Suprapubic skin (tissue), 4 donors: ENCODE measurements at places on chromosomes 2 and 18.

DNA sequence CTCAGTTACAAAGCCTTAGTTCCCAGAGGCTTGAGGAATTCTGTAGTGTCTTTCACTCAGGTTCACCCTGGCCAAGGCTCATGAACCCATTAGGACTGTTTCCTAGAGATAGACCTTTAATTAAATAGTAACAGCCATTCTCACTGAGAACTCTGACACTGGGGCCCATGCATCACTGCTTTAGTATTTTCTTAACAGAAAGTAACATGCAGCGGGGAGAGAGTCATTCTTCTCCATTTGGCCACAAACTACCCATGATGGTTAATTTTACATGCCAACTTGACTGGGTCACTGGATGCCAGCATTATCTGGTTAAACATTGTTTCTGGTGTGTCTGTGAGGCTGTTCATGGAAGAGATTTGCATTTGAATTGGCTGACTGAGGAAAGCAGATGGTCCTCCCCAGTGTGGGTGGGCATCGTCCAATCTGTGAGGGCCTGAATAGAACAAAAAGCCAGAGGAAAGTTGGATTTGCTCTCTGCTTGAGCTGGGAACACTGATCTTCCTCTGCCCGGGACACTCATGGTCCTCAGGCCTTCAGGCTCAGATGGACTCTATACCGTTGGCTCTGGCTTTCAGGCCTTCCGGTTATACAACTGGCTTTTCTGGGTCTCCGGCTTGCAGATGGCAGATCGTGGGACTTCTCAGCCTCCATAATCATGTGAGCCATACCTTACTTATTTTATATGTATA lies 5.6 kb upstream of the CPLX4 start:
- DNase-seq: no peak

- no peak for DNase-seq
Observed at GRCh38 chr2:41920812-41921211, 127.0 kb upstream of the PKDCC start.

DNA sequence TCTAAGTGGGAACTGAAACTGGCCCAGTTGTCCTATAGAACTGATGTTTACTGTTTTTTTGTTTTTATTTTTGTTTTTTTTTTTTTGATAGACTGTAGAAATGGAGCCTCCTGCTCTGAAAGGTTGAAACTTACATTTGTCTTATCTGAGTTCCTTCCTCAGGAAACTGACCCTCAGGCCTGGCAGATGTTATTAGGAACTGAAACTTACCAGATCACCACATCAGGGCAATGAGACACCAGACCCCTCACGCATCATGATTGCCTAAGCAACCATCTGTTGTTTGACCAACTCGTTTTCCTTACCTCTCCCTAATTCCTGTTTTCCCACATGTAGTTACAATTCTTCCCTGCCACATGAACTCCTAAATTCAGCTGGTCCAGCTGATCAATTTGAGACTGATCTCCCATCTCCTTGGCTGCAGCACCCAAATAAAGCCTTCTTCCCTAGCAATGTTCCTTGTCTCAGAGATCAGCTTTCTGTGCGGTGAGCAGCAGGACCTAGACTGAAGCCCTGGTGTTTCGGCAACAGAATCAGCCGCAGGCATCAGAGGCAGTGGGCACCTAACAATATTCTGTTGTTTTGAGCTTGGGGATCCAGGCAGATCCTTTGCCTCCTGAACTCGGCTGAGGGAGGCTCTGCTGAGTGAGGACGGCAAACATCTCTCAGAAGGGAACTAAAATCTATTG lies 96.8 kb downstream of the MSH2 start:
- DNase-seq: no peak

DNA sequence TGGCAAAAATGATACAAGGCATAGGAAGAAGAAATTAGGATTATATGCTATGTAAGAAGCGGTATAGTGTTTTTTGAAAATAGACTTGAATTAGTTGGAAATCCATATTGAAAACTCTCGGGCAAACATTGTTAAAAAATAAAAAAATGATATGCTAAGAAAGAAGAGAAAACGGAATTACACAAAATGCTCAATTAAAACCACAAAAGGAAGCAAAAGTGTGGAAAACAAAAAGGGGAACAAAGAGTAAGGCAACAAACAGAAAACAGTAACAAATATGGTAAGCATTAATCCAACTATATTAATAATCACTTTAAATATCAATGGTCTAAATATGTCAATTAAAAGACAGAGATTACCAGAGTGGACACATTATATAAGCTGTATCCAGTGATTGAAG lies 58.4 kb downstream of the TXNL1 start:
- DNase-seq: no peak

DNA sequence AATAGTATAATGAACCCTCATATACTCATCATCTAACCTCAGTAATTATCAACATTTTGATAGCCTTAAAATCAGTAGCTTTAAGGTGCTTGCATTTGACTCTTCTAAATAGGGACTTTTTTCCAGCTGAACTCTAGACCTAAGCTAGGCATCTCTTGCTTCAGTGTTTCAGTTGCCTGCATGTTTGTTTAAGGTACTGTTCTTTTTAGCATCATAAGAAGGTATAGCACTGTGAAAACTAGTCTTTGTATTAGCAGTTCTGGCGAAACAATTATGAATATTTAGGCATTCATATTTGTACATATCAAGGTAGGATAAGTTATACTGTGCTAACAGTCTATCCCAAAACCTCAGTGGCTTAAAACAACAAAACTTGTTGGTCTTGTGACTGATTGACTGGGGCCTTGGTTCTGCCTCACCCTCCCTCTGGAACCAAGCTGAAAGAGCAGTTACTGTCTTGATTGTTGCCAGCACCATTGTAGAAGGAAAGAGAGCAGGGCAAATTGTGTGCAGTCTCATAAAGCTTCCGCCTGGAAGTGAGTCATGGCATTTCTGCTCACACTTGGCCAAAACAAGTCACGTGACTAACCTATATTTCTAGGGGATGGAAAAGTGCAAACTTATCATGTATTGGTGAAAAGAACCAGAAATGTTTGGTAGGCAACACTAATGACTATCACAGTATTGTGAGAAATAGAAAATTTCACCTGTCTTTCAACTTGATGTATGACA lies 24.3 kb downstream of the GALNT1 start:
- no peak for DNase-seq

DNA sequence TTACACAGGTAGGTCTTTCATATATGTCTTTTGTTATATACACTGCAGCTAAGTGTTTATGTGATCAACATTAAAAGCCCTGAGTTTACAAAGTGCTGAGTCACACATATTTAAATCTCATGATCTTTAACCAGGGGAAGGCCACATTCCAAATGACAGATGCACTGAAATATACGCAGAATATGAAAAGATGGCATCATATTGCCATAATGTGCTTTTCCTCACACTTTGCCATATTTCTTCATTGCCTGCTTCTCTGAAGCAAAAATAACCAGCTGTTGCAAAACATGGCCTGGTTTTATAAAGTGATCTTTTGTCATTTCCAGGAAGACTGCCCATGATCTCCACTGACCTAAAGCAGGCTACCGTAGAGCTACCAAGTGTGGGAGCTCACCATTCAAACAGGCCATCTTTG lies 93.5 kb upstream of the MAPRE2 start:
- no peak for DNase-seq

- DNase-seq: no peak
Observed at GRCh38 chr18:58862851-58863538, 1.7 kb upstream of the ZNF532 start.

DNA sequence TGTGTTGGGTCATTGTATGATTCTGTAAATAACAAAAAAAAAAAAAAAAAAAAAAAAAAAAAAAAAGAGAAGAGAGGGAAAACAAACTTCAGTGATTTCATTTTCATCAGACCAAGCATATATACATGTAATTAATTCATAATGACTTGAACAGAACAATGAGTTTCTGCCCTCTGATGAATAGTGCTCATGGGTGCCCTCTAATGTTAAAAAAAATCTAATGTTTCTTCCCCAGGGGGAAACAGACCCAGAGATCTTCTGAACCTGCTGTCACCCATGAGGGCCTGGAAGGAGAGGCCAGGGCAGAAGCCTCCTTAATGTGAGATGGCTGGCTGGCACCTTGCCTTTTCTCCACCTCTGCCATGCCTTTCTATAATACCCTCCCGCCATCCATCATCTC lies 289.2 kb downstream of the ZNF521 start:
- DNase-seq: no peak

DNA sequence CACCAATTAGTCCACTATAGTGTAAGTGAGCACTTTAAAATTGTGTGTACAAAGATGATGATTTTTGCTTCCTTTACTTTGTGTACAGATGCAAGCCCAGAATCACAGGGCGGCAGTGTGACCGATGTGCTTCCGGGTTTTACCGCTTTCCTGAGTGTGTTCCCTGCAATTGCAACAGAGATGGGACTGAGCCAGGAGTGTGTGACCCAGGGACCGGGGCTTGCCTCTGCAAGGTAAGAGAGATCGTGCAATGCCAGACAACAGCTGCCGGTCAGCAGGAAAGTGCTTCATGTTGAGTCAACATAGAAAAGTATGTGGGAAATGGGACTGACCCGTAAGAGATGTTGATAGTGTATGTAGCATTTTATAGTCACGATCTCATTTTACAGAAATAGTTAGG lies 156.8 kb upstream of the TTC39C start:
- DNase-seq: no peak

DNA sequence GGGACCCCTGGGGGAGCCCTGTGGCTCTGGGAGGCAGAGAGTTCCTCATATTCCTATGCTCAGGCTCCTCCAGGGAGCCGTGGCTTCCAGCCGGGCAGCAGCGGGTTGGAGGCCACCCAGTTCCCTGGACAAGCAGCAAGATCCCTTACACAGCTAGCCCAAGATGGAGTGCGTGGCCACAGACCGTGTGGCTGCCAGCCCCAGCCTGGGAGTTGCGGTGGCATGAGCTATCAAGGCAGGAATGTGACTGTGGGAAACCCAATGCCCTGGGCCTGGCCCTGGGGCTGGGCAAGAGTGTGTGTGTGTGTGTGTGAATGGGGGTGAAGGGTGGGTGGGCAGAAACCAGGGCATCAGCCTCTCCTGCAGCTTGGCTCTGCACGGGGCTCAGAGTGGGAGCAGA lies 130.5 kb downstream of the DYSF start:
- DNase-seq: no peak

DNA sequence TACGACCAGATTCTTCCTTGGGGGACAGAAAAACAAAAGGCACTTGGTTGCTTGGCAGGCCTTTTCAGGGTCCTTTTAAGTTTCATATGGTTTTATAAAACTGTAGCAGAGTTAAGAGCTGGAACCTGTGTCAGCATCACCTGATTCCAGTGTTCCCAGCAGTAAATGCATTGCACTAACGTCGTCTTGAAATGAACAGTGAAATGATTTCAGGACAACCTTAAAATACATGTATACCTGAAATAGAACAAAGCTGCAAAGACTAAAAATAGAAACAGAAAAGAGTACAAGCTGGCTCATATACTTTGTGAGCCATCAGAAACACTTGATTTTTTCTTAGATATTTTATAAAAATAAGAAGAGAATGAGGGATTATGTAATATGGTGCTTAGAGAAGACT lies 51.9 kb downstream of the ACSL3 start:
- no peak for DNase-seq

- no peak for DNase-seq
Observed at GRCh38 chr2:175855236-175855635, 146.8 kb downstream of the LNPK start.

DNA sequence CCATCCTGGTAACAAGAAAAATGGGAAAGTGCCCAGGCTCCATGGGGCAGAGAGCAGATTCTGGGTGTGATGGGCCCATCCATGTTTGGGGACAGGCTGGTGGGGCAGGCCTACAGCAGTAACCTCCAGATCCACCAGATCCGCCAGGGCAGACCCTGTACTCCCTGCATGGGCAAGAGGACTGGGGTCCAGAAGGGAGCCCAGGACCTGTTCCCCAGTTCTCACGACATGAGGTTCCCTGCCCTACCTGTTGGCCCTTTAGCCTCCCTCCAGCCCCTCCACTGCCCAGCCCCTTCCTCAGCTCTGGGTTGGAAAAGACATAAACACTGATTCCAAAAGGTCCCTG lies 38.7 kb downstream of the EMX1 start:
- DNase-seq: no peak

DNA sequence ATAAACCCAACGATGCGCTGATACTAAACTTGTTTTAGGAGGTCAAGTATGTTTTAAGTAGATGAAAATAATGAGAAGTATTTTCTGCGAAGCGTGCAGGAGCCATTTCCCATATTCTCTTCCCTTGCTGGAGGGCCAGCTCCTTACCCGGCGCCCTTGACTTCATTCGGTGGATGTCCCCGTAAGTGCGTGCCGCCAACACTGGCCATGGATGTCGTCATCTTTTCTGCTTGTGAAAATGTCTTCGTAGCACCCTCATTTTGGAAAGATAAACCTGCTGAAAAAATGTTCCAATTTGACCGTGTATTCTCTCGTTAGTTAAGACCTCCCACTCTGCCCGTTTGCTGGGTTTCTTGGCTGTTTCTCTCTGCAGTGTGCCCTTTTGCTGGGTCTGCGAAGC lies 127.5 kb downstream of the RTP5 start:
- DNase-seq: no peak

DNA sequence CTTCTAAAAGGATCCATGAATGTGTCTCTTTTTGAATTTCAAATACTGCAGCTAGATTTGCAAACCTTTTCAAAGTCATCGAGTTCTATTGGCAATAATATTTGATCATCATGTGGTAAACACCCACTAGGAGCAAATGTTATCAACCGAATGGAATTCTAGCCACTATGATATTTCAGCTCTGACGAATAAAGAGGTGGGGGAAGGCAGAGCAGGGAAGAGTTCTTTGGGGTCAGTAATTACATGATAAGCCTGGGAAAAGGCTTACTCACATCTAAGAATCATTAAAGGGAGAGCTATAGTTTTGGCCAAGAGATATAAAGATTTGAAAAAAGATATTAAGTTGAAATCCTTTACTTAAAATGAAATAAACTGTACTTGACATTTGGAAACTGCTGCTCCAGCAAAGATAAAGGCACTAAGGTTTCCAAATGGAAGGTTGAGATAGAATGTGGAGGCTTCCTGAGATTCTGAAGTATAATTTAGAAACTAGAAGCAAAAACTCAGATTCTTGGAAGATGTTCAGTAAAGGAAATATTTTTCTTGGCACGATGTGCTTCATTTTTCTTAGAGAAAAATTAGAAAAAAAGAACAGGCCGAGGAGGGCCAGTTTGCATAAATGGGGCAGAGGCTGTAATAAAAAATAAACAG lies 104.7 kb upstream of the ARHGAP28 start:
- no peak for DNase-seq

GRCh38 chr18:24869285-24869684 lies 408.8 kb downstream of the HRH4 start:
- DNase-seq: no peak

DNA sequence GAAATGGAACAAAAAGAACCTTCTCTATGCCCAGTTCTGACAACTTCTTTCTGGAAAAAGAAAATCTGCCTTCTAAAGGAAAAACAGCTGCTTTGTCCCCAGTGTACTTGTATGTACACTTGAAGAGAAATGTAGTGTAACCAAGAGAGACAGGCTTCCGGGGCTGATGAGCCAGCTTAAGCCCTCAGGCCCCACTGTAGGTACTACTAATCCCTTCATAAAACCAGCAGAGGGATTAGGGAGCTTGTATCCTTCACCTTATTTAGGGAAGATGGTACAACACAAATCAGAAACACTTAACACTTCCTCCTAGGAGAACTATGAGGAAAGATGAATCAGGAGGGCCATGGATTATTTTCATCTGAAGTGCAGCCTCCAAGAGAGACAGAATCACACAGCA lies 18.8 kb upstream of the SUCLG1 start:
- DNase-seq: no peak
